H1 (cell line): ENCODE measurements at places on chromosomes 3 and 15. TPM values are rescaled to one million over a fixed set of nuclear protein-coding genes. Genes with fewer than 3 reads are reported as not detected.
A peak's percentile ranks its signal among the peaks of the same experiment; 100 is the strongest.

DNA sequence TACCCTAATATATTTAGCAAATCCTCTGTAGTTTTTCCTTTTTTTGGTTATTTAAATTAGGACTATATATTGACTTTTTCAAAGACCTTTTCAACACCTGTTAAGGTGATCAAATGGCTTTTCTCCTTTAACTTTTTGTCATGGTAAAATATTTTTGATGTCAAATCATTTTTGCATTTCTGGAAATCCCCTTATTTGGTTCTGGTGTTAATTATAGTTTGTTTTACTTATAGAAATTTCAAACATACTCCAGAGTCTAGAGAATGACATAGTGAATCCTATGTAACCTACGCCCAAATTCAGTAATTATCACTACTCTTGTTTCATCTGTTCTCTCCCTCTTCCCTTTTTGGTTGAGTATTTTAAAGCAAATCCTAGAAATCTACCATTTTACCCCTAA lies 121.3 kb upstream of the TBL1XR1 start:
- no peak for DNase-seq

- DNase-seq, result no peak
Observed at GRCh38 chr3:109284071-109284470, 32.2 kb downstream of the DPPA2 start.

DNA sequence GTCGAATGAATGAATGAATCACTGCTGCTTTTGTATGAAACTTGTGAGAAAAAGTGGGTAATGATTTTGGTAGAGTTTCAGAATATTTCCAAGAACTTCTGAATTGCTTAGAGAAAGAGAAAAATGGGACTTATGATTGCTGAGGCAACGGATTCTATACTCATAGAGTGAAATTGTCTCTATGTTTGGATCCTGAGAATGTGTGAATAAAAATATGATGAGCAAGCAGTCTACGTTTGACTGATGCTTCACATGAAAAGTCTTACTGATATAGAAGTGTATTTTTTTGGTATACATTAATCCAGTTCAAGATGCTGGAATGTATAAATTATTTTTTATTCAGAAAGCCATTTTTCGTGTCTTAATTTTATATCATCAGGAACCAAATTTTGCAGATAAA lies 441.1 kb downstream of the NLGN1 start:
- no peak for DNase-seq

- DNase-seq, result no peak
Observed at GRCh38 chr15:23910030-23910429, 222.9 kb upstream of the NDN start.

GRCh38 chr3:27688053-27688452 lies 34.1 kb downstream of the EOMES start:
- no peak for DNase-seq

DNA sequence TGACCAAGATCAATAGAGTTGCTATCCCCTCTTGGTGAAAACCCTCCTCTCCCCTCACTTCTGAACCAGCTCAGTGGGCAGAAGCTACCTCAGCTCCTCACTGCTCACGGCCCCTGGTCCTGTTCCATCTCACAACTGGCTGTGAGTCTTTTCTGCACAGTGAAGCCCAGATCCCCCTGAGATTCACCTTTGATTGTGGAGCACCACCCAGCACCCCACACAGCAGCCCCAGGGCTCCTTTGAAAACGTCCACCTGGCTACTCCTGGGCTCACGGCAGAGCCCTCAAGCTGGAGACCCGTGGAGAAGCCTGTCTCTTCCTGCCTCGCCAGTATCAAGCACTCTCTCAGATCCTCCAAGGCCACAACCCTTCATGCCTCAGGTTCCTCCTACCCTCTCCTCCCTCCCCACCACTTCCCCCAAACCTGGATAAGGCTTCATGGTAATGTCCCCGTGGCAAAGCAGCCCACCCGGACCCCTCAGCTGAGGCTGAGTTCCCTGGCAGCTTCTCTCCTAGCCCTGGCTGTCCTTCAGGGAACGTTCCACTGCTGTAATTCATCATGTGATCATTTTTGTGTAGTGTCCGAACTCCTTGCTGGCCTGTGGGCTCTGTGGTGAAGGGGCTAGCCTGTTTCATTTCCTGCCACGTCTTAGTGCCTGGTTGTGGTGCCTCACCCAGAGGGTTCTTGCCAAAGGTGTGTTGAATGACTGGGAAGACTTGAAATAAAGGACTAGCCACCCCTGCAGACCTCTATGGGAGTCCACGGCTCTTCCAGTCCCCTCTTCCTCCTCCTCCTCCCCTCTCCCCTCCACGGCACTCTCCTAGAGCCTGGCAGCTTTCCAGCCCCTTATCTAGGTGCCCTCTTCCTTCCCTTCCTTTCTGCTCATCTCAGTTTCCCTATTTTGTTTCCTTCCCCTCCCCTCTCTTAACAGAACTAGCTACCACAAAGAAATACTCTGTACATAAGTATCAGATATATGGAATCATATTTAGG lies 44.5 kb downstream of the KY start:
- no peak for DNase-seq

DNA sequence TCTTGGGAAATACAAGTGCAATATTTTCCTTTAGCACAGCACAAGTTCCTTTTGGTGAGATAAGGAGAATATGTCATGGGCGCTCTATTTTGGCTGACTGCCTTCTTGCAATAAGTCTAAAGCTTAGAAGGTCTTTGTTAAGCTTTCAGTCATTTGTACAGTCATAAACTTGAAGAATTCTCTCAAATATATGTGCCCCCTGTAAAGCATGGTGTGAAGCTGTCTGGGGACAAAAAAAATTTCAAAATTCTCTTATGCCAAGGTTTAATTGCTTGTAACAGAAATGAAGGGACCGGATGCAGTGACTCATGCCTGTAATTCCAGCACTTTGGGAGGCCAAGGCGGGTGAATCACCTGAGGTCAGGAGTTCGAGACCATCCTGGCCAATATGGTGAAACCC lies 21.7 kb upstream of the ARID3B start:
- no peak for DNase-seq

DNA sequence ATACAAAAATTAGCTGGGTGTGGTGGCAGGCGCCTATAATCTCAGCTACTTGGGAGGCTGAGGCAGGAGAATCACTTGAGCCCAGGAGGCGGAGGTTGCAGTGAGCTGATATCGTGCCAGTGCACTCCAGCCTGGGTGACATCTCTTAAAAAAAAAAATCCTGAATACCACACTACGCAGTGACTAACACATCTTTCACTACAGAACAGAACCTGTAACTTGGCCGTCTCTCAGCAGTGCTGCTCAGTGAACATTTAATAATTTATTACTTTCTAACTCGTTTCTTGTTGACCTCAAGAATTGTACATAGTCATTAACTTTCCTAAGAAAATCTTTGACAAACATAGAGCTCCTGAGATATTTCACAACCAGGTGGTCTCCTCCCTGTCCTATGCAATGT lies 3.8 kb downstream of the GREM1 start:
- no peak for DNase-seq

GRCh38 chr15:73078722-73079121 lies 26.5 kb downstream of the NEO1 start:
- no peak for DNase-seq

- DNase-seq, result no peak
Observed at GRCh38 chr3:30012941-30013543, 593.4 kb upstream of the TGFBR2 start.

DNA sequence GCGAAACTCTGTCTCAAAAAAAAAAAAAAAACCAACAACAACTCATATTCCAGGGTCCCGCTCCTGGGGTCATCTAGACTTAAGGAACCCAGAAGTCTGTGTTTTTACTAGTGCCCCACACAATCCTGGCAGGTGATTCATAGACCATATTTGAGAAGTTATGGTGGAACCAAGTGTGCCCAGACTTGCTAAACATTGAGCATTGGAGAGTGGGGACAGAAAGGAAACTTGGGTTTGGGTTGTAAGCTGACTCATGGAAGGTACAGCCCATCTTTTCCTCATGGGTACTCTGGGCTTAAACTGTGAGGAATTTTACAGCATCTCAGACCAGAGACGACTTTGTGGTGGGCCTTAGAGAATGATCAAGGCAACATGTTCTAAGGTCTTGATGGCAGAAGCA lies 18.3 kb upstream of the IGF2BP2 start:
- DNase-seq, result no peak

DNA sequence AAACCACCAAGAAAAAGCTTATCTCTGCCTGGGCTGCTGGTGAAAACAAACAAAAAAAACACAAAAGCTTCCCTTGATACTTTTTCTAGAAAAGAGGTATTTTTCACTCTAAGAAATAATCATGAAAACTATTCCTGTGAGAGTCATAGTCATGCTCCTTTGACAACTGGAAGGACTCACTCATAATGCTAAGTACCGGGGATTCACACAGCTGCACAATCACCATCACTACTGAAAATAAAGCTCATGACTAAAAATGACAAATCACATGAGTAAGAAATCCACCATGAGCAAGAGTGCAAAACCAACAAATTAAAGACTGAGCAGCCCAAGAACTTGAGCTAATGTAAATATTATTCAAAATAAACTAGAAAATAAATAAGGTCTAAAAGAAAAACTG lies 10.6 kb upstream of the POU1F1 start:
- DNase-seq, result no peak

- DNase-seq, result peak; percentile 74
Observed at GRCh38 chr3:44624749-44625480, at the start of gene ZNF197. Gene ZNF197, plus strand, starts transcription at chr3:44625036. Its CDS starts 4,119 bp downstream, at chr3:44629155.

GRCh38 chr3:124207873-124208485 lies 216.1 kb upstream of the ROPN1 start:
- DNase-seq, result no peak

GRCh38 chr15:90402223-90402622 lies 14.2 kb downstream of the IQGAP1 start:
- no peak for DNase-seq

DNA sequence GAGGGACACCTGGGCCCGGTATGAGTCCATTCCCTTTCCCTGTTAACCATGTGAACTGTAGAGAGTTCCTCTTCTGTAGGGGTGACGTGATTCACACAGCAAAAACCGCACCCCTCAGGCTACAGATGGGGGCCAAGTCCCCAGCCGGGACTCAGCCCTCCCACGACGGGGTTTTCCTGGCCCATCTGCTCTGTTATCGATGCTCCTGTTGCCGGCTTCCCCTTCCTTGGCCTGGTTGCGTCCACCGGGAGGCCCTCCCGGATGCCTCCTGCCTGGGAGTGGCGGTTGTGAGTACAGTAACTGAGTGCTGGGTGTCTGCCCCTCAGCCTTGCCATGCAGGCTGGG lies 817 bp upstream of the PLXNA1 start:
- peak; percentile 23 for DNase-seq

DNA sequence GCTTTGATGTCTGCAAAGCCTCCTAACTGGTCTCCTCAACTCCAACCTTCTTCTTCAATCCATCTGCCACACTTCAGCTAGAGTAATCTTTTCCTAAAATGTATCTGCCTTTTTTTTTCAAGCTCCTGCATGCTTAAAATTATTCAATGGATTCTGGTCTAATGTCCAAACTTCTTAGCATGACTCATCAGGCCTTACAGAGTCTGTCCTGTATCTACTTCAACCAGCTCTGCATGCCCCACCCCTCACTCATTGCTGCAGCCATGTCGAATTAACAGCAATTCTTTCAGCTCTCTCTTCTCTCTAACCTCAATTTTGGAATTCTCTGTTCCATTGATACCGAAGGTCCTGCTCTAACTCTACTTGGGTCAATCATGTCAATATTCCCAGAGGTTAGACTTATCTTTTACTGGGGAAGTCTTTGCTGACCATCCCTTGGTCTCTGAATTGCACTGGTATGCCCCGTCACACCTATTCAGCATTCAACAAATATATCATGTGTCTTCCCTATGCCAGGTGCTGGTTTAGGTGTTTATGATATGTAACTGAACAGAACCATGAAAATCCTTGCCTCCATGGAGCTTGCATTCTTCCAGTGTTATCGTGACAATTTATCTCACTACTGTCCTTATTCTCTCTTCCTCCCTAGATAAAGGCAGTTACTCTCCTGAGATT lies 88.5 kb upstream of the NANOGP8 start:
- no peak for DNase-seq

- no peak for DNase-seq
Observed at GRCh38 chr3:183937601-183938286, 53.1 kb upstream of the PARL start.

DNA sequence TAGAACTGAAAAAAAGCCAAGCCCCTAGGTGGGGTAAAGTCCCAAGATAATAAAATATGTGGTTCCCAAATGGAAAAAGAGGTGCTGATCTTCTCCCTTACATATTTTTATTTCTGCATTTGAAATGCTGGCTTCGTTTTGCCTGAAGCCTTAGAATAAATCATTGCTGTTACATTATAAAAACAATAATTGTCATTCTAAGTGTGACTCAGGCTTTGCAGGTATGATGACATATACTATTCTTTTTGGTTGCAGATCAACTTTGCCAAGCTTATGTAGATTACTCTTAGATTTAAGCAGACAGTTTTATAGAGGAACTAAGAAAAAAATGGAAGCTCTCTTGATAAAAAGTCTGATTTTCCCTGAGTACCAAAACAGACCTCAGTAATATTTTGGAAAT lies 7.5 kb downstream of the IDH3A start:
- no peak for DNase-seq

DNA sequence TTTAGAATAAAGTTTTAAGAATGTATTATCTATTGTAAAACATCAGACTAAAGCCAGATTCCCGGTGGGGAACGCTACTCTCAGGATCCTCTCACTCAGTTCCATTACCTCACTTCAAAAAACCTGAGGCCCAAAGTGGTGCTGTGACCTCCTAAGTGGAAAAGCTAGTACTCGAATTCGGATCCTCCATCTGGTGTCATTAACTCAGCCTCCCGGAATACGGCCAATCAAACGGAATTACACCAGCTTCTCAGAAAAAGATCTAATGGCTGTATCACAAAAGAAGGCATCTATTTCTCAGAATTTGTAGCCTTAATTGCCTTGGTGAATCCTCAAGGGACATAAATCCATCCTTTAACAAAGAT lies 627 bp downstream of the ACAD11 start:
- DNase-seq, result no peak

DNA sequence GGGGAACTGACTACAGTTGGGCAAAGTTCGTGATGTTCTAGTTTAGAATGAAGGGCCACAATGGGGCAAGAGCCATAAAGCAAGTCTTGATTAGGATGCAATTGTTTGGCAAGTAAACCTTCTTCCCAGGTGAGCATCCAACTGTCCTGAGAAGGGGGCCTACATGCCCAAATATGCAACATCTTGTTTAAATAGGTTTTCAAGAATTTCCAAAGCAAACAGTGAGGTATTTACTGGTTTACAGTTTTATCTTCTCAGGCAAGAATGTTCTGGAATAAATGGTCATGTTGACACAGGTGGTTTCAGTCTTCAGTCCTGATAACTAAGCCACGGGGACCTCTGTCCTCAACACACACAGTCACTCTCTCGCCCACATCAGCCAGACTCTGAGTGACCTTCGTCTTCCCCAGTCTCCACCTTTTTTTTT lies 90.3 kb upstream of the FAM174B start:
- no peak for DNase-seq

The KNG1 gene
- 0.05 TPM in 1 of 2 replicates, not detected in the other for polyA plus RNA-seq

The SERINC4 gene
- 0.08 and 0.14 TPM in 2 replicates for polyA plus RNA-seq

The CCDC50 gene
- 7.3 and 9.3 TPM in 2 replicates for polyA plus RNA-seq

The DUOX1 gene
- 1.4 and 2.0 TPM in 2 replicates for polyA plus RNA-seq

The PLA2G4E gene
- polyA plus RNA-seq, result 0.03 TPM in 2 replicates

The EXD1 gene
- polyA plus RNA-seq, result 0.06 and 0.08 TPM in 2 replicates

The SAMMSON gene
- not detected in 2 replicates for polyA plus RNA-seq

The SEMA7A gene
- 10.7 and 13.4 TPM in 2 replicates for polyA plus RNA-seq

The ISLR gene
- polyA plus RNA-seq, result 0.29 and 0.82 TPM in 2 replicates

The SLC15A2 gene
- 2.1 and 3.6 TPM in 2 replicates for polyA plus RNA-seq

The ECE2 gene
- 0.44 and 0.86 TPM in 2 replicates for polyA plus RNA-seq
